ENCODE measurements at places on chromosomes 5 and 9. TPM values are rescaled to one million over a fixed set of nuclear protein-coding genes. Genes with fewer than 3 reads are reported as not detected.

PTGES2 gene
- total RNA-seq, result 67.6 TPM

MSMP gene
- total RNA-seq, result not detected

AGGF1 gene
- 13.9 TPM for total RNA-seq

TAF11L5 gene
- not detected for total RNA-seq

CCDC180 gene
- total RNA-seq, result 0.94 TPM

ANXA2R gene
- total RNA-seq, result 4.1 TPM

FABP6 gene
- 0.81 TPM for total RNA-seq

ZNF169 gene
- 1.6 TPM for total RNA-seq

SLC34A3 gene
- total RNA-seq, result 0.11 TPM

AMBP gene
- 8.1 TPM for total RNA-seq

NHP2 gene
- total RNA-seq, result 478 TPM

HRCT1 gene
- 0.32 TPM for total RNA-seq

SLC36A3 gene
- not detected for total RNA-seq

SPATA31D4 gene
- not detected for total RNA-seq

AK8 gene
- total RNA-seq, result 0.83 TPM

STC2 gene
- total RNA-seq, result 38.1 TPM

IL31RA gene
- 1.8 TPM for total RNA-seq

CTXN3 gene
- total RNA-seq, result not detected

WDR31 gene
- total RNA-seq, result 1.4 TPM

WDR38 gene
- not detected for total RNA-seq

PCDH1 gene
- 6.0 TPM for total RNA-seq

SHISAL2B gene
- not detected for total RNA-seq

ADRA1B gene
- 16.4 TPM for total RNA-seq

Measured in A549 treated with GW870086 at 1 μM for 4 hours (cell line).